GM18507 (cell line): ENCODE measurements at places on chromosomes 13 and 19.
A peak's percentile ranks its signal among the peaks of the same experiment; 100 is the strongest.

GRCh38 chr19:47187797-47188196 lies 43.2 kb downstream of the BBC3 start:
- no peak for DNase-seq

GRCh38 chr19:7846155-7846646 lies 16.2 kb downstream of the EVI5L start:
- DNase-seq, result no peak

DNA sequence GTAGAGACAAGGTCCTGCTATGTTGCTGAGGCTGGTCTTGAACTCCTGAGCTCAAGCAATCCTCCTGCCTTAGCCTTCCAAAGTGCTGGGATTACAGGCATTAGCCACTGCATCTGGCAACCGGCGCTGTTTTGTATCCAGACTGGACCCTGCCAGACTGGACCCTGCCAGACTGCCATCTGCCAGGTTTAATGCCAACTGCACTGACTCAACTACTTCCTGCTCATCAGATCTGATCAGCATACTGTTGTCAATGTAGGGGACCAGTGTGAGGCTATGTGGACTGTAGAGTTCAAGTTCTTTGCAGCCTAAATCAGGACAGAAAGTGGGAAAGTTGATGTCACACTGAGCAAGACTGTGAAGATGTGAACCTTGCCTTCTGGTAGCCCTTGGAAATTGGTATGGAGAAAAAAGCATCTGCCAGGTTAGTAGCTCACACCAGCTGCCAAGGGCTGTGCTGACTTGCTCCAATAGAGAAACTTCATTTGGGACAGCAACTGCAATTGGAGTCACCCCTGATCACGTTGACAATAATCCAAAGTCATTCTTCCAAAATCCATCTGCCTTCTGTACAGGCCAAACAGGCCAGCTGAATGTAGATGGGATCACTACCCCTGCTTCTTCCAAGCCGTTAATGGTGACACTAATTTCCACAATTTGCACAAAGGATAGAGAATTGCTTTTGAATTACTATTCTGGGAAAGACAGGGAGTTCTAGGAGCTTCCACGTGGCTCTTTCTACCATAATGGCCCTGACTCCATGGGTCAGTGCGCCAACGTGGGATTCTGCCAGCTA lies 36.8 kb upstream of the ATP1A3 start:
- DNase-seq, result no peak

DNA sequence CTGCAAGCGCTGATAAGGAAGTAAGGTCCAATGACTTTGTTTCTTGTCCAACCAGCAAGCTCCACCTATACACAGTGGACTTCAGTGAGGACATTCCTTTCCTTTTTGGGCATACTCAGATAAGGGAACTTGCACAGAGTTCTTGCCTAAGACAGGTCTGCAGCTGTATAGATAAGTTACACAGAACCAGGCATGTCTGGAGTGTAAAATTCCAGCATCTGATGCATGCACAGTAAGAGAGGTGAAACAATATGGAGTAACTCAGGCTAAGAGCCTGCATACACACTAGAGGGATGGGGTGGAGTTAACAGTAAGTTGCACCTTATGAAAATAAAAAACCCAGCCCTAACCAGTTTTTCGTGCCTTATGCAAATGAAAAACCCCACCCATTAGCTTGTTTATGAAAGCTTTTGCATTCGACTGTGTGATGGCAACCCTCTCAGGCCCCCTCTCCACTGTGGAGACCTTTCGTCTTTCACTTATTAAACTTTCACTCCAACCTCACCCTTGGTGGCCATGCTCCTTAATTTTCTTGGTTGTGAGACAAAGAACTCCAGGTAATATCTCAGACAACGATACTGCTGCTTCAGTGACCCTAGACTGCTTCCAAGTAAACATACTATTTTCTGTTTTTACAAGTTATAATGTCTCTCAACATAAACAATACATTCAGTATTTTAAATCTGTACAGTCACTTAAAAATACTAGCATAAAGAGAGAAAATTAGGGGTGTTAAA lies 2859.0 kb upstream of the PCDH20 start:
- no peak for DNase-seq

DNA sequence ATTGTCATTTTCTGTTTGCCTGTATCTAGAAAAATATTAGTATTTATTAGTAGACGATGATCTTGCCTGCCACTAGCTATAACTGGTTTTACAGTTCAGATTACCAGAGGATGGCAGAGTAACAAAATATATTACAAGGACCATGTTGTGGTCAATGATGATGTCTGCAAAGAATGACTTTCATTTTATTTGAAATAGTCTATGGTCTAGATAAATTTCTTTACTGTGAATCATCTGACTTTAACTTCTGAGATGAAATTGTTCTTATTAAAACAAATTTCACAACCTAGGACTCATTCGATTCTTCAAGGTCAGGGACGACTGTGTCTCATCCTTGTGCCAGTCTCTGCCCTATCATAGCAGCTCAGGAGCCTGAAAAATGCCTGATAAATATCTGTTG lies 637.8 kb upstream of the KLF12 start:
- no peak for DNase-seq

- DNase-seq, result no peak
Measured at GRCh38 chr19:16142032-16142580, 1.4 kb upstream of the HSH2D start.

DNA sequence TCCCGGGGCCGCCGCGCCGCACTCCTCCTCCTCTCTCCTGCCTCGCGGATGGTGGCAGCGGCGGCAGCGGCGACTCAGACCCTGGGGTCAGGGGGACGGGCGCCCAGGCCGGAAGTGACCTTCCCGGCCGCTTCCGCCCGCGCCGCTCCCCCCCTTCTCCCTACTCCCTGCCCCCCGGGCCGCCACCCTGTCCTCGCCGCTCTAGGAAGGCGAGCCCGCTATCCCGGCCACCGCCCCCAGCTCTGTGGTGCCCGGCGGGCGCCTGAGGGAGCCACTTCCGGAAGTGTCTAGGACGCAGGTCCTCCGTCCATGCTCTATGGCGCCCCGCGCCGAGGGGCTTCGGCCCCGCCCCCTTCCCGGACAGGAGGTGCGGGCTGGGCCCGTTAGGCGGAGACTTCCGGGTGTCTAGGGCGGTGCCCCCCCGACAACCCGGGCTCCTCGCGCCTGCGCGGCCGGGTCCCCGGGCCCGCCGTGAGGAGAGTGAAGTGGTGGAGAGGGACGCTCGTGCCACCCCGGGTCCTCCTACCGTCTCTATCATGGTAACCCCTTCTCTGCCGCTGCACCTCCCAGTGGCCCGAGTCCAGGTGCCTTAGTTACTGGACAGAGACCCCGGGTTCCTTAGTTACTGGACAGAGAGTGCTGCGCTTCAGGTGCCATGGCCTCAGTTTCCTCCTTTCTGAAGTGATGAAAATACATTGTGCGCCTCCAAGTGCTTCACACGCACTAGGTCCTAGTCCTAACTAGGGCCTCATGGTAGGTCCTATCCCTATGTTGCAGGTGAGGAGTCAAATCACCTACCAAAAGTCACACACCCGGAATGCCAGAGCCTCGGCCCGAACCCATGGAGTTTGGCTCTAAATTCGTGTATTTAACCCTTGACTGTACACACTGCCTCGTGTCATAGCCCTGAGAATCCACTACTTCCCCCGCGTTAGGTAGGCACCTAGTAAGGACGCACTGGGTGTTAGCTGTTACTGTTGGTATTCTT lies at the start of gene ZNF787:
Gene ZNF787, minus strand, starts transcription at position 116 of the 988 bp plus-strand sequence. CDS start 18,078 bp downstream, outside the sequence.
- peak; percentile 96 for DNase-seq

DNA sequence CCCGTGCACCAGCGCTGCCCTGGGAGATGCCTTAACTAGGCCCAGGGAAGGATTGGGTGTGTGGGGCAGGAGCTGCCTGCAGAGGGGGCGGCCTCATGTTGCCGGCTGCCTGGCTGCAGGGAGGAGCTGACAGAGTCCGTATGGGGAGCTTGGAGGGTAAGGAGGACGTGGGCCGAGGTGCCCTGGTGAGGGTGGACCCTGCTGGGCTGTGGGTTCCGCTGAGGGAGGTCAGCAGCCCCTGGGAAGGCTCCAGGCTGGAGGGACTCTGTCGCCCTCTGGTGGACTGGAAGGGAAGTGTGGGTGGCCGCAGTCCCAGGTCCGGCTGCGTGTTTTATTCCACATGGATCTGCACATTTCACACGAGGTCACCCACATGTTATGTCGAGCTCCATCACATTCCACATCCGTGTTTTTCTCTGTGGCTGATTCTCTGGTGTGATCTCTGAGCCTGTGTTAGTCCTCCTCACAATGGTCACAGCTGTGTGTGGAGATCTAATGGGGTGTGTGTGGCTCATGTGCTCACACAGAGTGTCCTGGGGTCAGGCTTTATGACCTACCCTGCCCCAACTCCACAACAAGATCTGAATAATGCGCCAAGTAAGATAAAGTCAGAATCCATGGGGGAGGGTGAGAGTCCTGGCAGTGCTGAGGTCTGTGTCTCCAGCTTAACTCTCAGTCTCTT lies 1.8 kb upstream of the CEACAM8 start:
- DNase-seq, result peak; percentile 26

GRCh38 chr19:15252398-15253018 lies 20.3 kb upstream of the EPHX3 start:
- DNase-seq, result no peak

- no peak for DNase-seq
Measured at GRCh38 chr13:48571126-48571913, 38.4 kb upstream of the RCBTB2 start.

- no peak for DNase-seq
Measured at GRCh38 chr13:53137779-53138178, 109.2 kb downstream of the OLFM4 start.

DNA sequence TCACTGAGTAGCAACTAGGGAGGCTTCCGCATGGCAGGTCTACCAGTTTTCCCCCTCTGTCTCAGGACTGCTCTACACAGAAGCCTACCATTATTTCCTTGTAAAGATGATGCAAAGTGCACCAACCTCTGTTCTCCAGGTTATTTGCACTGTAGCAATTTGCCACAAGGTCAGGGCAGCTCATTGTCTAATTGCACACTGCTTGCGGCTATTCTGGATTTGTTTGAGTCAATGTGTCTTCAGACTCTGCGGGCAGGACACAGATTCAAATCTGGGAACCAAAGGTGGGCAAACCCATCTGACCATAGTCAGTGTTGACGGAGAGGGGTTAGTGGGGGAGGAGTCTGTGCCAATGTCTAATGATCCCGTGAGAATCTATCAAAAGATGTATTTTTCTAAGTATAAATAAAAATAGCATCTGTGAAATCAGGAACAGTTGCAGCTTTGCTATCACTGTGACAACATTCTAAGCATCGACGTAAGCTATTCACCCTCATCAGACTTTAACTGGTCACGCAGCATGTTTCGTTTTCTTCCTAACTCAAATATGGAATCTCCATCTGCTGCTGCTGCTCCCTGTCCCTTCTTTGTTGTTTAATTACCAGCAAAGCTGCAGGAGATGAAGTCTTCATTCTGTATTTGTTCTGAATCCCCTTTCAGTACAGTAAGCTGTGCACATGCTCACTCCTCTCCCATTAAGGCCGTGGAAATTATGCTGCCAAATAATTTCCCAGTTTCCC lies 26.4 kb downstream of the CYSLTR2 start:
- no peak for DNase-seq

DNA sequence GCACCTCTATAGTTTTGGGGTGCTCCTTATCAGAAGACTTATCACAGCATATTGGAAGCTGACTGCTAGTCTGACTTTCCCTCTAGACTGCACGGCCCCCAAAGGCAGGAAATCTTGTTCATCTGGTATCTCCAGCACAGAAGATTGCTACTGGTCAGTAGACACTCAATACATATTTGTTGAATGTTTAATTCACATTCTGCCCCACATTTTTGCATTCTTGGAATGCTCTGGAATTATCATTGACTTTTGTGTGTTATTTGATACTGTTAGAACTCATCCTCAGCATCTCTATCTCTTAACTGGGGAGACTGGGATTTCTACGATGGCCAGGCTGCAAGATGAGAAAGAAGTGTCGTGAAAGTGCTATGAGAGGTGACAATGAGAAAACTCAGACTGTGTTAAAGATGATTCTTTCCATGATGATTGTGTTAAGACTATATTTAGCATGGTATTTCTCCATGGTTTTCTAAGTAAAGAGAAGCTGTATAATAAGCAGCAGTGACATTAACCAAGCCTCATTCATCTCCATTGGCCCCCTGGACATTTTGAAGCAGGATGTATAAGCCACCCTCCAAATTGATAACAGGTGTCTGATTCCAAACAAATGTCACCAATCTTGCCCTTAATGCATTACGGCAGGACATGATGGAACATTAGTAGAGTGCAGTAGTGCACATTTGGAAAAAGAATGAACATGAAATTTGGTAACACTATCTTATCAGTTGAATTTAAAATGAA lies 440.9 kb downstream of the RFC3 start:
- no peak for DNase-seq

DNA sequence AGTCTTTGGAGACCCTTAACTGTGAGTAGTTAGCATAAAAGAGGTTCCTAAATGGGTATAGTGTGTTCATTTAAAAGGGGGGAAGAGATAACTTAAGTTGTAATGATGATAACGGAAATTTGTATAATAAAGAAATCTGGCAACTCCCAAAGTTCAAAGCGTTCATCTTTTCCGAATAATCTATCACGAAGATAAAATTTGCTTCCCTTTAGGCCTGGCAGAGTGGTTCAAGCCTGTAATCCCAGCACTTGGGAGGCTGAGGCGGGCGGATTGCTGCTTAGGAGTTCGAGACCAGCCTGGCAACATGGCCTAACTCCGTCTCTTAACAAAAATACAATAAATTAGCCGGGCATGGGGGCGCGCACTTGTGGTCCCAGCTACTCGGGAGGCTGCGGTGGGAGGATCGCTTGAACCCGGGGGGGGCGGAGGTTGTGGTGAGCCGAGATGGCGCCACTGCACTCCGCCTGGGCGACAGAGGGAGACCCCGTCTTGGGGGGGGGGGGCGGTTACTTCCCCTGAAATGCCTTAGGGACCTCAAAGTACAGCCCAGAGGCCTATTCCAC lies 934 bp downstream of the N4BP2L2 start:
- DNase-seq, result no peak

- no peak for DNase-seq
Measured at GRCh38 chr13:108777421-108778420, 148.3 kb downstream of the MYO16 start.

DNA sequence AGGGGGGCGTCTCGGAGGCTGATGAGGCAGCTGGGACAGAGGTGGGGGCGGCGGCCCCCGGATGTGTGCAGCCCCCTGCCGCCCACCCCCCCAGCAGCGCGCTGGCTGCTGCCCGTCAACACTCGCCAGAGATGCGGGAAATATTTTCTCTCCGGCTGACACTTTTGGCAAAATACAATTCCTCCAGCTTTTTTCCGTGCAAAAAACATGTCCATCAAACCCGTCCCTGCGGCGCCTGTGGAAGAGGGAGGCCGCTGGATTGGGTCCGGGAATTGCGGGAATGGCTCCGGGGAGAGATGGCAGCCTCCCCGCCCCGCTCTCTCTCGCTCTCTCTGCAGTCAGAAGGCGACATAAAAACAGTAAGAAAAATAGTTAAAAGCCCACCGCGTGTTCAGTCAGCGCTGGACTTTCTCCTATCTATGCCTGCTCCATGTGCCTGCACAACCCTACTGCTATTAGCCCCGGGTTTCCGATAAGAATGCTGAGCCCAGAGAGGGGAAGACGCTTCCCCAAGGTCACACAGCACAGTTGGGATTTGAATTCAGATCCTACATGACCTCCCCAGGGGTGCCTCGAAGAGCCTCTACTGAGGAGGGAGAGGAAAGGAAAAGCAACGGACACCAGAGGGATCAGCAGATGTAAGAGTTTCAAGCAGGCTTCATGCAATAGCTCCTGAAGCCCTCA lies 23.2 kb downstream of the ZNRF4 start:
- DNase-seq, result no peak

GRCh38 chr13:28426381-28426780 lies 68.5 kb downstream of the FLT1 start:
- DNase-seq, result no peak
